ENCODE measurements at places on chromosomes 2 and 18.

DNA sequence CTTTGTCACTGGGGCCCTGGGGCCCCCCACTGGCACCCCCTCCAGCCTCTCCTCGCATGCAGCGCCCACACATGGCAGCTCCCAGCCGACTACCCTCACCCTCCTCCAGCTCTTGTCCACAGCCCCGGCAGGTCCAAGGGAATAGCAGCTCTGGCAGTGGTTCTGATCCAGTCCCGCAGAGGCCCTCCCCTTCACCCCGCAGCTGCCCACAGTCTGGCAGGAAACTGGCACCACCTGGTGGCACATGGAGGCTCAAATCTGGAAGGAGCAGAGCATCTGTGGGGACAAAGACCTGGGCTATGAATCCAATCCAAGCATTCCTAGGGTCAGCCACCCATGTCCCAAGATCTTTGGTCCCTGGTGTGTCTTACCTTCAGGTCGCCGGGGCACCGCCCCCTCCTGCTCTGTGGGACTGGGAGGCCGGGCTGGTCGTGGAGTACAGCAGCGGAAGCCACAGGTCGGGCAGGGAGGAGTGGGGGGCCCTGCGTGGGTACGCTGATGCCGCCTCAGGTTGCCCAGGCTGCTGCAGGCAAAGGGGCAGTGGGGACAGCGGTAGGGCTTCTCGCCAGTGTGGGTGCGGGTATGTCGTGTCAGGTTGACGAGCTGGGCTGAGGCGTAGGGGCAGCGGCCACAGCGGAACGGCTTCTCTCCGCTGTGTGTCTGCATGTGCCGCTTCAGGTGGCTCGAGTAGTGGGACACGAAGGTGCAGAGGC lies 2.3 kb downstream of the ZNF513 start:
- DNase-seq: no peak

DNA sequence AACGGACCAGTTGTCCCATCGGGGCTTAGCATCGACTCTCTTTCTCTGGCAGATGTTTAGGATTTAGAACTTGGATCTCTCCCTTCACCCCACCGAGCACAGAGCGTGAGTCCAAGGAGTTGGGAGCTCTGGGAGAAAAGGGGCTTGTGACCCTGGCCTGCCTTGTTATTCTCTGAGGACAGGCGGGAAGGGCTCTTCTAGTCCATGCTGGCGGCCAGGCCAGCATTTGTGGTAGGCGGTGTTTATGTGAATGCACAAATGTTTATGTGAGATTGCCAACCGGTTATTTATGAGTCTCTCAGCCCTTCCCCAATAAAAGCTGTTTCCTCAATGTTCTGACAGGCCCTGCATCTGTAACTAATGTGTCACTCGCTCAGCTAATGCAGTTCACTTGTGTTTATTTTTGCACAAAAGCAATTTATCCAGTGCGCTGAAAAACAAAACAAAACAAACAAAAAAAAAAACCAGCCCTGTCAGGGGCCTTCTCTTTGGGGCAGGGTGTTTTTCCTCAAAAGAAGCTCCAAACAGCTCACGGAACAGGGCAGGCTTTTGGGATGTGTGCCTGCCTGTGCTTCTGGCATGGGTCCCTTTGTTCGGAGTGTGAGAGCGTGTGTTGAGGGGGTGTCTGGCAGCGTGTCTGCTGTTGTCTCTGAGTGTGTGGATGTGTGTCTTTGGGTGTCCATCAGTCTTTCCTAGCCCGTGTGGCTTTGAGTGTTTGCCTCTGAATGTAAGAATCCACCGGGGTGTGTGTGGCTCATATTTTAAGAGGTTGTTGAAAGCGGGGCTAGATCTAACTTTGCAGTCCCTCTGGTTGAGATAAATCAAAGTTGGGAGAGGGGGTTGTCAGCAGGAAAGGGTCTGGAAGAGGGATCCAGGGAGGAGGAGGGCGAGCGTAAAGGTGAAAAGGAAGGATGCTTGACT lies 52.8 kb upstream of the HAAO start:
- no peak for DNase-seq

GRCh38 chr2:139798391-139798790 lies 1018.2 kb upstream of the NXPH2 start:
- DNase-seq: no peak

DNA sequence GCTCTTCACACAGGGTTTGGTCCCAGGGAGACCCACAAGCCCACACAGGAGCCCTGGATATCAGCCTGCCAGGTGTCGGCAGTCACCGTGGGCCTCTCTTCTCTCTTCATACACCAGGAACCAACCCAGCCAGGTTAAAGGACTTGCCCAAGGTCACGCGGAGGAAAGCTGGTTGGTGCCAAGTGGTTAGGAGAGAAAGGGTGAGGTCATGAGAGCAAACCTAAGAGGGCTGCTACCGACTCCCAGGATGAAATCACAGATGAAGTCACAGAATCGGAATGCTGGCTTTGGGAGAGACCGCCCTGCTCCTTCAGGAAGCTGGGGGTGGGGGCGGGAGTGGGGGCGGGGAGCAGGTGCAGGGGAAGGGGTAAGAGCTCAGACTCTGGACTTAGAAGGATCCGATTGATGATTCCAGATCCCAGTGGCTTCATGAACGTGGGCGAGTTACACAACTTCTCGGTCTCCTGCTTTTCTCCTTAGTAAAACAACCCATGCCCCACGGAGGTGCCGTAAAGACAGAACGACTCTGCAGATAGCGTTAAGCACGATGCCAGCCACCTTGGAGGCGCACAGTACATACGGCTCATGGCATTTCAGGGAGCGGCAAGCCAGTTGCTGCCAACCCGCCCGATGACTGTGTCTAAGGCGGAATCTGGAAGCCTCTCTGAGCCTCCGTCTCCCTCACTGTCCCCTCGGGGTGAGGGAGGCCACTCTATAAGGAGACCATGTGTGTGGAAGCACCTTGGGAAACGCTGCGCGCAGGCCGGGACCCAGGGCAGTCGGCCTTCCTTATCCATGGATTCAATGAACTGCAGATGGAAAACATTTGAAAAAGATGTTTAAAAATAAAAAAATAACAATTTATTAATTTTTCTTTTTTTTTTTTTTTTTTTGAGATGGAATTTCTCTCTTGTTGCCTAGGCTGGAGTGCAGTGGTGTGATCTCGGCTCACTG lies 23.0 kb upstream of the TAF1B start:
- no peak for DNase-seq

DNA sequence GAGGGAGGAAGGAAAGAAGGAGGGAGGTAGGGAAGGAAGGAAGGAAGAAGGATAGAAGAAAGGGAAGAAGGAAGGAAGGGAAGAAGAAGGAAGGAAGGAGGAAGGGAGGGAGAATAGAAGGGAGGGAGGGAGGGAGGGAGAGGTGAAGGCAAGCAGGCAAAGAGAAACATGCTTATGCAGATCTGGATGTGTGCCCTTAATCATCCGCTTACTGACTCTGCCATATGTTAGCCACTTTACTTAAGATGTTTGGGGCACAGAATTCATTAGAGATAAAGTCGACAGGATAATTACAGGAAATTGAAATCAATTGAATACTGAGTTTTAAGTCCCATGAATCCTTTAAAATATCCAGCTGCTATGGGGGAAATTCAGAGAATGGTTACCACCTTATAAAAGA lies 334.2 kb downstream of the GRB14 start:
- no peak for DNase-seq

GRCh38 chr2:99490623-99491461 lies 1.0 kb upstream of the REV1 start:
- no peak for DNase-seq

- no peak for DNase-seq
Measured at GRCh38 chr2:158810731-158811460, 15.8 kb downstream of the DAPL1 start.

DNA sequence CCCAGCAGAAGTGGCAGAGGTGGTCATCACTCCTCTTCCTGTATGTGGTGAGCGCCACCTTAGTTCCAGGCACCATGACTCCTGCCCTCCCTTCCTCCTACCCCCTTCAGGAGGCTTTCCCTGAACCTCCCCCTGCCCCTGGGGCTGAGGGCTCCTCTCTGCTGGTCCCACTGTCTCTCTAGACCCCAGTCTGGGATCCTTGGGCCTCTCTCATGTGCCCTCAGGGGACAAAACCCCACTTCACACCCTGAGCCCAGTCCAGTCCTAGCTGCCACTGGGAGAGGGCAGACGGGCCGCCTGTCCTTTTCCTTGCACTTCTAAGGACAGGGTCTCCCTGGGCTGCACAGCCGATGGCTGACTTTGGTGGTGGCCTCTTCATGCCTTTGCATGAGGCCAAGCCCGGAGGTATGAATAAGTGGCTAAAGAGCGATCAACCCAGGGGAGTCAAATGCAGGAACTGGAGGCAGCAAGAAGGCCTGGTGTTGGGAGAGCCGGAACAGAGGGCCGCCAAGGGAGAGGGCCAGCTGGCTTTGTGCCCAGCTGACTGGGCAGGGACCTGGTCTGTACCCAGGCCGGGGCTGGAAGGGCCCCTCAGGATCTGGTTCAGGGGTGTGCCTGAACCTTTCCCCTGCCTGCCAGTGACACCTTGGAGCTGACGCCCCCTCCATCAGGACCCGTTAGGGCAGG lies 29.5 kb downstream of the GLI2 start:
- no peak for DNase-seq

DNA sequence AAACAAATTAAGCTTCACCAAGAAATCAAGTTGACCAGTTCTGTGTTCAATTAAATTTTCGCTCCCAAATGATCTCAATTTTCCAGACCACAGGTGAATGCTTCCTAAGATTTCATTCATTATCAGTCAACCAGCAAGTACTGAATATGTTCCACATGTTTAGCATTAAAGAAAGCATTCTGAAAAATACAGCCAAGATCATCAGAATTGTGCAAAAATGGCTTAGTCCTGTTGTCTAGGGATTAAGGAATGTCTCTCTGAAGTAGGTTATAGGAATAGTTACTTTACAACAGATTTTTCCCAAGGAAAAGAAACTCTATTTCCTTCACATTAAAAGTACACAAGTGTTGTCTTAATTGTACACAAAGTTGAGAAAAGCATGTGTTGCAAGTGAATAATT lies 69.2 kb downstream of the NRXN1 start:
- DNase-seq: no peak

DNA sequence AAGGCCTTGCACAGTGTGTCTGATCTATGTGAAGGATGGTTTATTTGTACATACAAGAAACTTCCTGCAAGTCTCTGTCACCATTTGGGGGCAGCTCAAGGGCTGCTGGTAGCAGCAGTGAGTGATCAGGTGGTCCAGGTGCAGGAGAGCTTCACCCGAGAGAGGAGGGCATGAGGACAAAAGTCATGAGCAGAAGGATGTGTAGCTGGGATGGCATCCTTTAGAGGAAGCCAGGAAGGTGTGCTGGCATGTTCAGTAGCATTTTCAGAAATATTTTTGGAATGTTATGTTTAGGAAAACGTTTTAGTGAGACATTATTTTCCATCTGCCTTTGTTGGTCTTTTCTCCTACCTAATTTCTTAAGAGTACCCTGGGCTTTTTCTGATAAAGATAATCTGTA lies 31.9 kb downstream of the VWA3B start:
- no peak for DNase-seq

GRCh38 chr2:77977471-77978063 lies 455.4 kb upstream of the LRRTM4 start:
- DNase-seq: no peak

DNA sequence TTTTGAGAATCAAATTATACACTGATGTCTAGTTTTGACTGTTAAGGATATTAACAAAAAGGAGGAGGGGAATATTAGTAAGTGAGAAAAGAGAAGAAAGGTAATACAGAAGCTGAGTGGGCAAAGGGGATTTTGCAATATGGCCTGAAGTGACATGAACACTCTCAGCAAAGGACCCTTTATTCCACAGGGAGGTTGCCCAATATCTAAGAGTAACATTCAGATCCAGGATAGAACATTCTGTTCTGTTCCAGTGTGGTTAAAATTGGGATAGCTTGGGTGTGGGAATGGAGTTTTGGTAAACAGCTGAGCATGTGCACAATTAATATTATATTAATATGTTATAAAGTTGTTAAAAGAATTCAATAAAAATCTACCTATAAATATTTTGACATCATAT lies 120.1 kb downstream of the ZNF385B start:
- DNase-seq: no peak

DNA sequence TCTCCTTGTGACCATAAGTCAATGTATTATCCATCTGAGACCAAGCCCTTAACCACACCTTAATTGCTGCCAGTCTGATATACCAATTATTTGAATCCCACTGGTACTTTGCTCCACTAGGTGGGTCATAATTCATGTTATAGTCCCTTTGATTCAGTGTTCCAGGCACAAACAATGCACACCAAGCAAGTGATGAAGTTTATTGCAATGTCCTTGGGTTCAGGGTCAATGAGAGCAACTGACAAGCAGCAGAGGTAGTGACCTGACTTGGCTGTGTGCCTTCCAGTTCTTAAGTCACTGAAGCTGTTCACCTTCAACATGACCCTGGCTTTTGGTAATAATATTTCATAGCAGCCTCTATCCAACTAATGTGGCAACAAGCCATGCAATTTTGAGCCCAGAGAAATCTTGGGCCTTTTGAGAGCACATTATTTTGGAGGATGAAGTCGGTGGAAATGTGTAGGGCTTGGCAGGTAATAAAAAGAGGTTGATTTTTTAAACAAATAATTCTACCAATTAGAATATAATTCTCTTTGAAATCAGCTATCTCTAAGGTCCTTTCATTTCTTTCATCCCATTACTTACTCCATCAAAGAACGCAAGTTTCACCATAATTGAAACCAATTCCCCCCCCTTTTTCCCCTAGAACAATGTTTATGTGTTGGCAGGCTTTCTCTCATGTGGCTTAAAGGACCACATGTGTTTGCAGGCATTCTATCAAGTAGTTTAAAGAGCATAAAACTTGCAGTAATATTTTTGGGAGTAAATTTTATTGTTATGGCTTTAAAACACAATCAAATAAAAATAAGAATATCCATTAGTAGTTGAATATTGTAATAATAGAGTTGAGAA lies 3.1 kb upstream of the CPO start:
- DNase-seq: no peak

GRCh38 chr2:104321116-104321795 lies 532.7 kb upstream of the POU3F3 start:
- no peak for DNase-seq

- no peak for DNase-seq
Measured at GRCh38 chr2:124325667-124326440, 300.8 kb downstream of the CNTNAP5 start.

GRCh38 chr2:227406177-227407031 lies 18.7 kb upstream of the SCYGR1 start:
- no peak for DNase-seq

GRCh38 chr2:116754381-116755101 lies 1060.0 kb upstream of the DDX18 start:
- DNase-seq: no peak

DNA sequence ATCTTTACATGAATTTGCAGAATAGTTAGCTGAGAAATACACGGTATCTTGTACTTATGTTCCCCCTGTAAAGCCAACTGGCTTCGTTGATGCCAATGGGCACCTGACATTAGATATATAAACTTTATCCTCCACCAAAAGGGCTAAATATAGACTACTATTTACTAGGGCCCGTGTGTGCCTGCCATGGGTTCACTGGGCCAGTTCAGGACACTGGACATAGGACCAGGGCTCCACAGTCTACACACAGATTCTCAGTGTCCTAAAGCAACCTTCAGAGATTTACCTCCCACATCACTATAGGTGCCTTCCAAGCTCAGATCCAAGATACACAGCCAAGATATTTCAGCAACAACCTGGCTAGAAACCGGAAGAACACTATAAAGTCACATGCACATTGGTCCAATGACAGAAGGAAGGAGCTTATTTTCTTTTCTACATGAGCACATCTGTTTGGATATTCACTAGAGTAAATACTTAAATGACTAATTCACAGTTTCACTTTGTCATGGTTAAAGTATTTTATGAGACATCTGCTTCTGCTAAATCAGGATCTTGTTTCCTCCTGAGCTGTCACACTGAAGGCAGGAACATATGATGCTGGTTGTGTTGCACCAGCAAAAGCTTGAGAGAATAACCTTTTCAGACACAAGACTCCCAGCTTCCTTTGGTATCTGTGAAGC lies 95.1 kb downstream of the MYO5B start:
- DNase-seq: no peak

GRCh38 chr18:62523631-62524439 lies 1.0 kb downstream of the ZCCHC2 start:
- peak; percentile 29 for DNase-seq
